ENCODE measurements at places on chromosomes 12 and 14.

GRCh38 chr12:119179335-119180021 is 747 bp downstream of the HSPB8 start:
- DNase-seq: no peak

DNA sequence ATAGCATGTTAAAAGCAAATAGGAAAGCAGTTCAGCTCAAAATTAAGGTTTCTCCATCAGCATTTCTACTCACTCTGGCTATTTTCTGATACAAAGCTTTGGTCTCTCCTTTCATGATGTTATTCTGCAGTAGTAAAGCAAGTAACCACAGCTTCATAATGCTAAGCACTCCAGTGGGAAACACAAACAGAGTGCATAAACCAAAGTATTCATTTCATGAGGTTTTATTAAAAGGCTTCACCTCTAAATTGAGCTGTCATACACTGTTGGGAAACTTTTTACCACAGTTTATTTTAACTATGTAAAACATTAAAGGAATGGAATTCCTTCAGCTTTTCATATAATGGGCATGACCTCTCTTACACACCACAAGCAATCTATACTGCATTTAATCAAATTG is 157.9 kb upstream of the LMO3 start:
- no peak for DNase-seq

- no peak for DNase-seq
Measured at GRCh38 chr12:114826244-114826643, 142.3 kb upstream of the TBX3 start.

DNA sequence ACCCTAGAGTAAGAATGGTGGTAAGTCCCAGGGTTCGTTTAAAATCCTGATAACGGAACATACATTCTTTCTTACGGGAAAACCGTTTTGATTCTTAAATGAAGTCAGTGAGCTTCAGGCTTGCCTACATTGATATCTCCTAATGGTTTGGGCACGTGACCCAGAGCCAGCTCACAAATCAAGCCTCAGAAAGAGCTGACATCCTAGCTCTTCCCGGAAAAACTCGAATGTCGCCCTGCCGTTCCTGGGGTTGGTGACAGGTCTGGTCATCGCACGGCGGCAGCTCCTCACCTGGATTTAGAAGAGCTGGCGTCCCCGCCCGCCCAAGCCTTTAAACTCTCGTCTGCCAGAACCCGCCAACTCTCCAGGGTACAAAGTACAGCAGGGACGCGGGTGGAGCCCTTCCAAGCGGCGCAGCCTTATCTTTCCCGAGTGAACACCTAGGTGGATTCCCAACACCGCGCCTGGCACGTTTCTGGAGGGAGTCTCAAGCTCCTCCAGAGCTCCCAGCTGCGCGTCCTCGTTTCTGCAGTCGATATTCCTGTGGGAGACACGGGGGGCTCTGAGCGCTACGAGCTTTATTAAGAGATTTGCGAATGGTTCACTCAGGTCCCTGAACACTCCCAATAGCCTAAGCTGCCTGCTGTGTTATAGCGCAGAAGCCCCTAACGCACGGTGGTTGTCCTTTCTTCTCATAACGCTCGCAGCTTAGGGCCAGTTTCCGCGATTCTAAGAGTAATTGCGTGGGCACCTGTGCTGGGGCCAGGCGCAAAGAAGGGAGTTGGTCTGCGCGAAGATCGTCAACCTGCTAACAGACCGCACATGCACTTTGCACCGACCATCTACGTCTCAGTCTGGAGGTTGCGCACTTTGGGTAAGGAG is at the start of gene SSTR1:
SSTR1 (plus strand) TSS at position 169 of the 882 bp plus-strand sequence. CDS start 1,486 bp downstream, outside the sequence.
- DNase-seq: no peak

- DNase-seq: peak; percentile 27
Measured at GRCh38 chr12:32273712-32274111, 125.6 kb upstream of the FGD4 start.

DNA sequence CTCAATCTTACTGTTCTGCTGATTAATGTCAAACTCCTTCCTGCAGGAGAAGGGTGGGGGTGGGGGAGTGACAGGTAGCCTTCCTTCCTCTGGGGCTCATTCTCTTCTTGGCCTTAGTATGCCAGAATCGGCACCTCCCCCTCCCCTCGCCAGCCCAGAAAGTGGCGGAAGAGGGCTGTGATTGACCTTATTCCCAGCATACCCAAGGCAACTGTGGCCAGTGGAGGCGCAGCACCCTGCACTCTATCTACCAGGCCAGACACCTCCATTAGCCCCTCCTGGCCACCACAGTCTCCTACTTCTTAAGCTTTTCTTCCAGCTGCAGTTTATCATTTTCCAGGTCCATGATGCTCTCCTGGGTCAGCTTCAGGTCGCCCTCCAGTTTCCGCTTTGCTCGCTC is 15.5 kb downstream of the MYH6 start:
- DNase-seq: no peak

- DNase-seq: no peak
Measured at GRCh38 chr12:100043631-100044030, 58.9 kb upstream of the ANKS1B start.

DNA sequence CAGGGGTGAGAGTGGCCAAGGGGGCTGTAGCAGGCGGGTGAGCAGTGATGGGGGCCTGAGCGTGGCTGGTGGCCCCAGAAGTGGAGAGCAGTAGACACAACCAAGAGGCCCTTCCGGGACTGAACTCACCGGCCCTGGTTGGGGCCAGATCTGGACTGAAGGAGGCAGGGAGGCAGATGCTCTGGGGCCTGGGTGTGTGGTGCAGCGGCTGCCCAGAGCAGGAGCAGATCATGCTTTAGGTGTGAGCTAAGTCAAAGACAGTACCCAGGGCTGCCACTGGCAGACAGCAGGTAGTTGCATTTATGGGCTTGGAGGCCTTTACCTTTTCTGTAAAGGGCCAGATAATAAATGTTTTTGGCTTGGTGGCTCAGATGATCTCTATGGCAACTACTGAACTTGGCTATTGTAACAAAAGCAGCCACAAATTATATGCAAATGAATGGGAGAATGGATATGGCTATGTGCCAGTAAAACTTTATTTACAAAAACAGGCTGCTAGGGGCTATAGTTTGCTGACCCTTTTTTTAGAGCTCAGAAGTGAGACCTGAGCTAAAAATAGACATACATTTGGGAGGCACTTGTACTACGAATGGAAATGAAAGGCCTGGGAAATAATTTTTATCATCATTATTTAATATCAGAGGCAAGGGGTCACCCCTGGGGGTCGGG is 25.6 kb downstream of the SETD1B start:
- DNase-seq: no peak

- DNase-seq: no peak
Measured at GRCh38 chr12:49776858-49777257, 35.5 kb downstream of the TMBIM6 start.

GRCh38 chr14:71169861-71170260 is 262.6 kb downstream of the PCNX1 start:
- no peak for DNase-seq

DNA sequence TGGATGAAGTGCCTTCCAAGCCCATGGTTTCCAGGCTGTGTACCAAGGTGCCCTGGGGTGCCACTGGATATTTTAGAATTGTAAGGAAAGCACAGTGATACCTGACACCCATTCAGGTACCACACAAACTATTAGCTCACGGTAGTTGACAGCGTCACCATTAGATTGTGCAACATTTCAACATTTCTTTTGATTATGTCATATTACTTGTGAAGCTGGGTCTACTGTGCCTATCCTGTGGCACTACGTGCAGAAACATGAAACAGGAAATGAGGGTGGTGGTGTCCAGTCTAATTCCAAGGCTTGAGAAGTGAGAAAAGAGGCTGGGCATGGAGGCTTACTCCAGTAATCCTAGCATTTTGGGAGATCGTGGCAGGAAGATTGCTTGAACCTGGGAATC is 75.5 kb upstream of the CPM start:
- DNase-seq: no peak

DNA sequence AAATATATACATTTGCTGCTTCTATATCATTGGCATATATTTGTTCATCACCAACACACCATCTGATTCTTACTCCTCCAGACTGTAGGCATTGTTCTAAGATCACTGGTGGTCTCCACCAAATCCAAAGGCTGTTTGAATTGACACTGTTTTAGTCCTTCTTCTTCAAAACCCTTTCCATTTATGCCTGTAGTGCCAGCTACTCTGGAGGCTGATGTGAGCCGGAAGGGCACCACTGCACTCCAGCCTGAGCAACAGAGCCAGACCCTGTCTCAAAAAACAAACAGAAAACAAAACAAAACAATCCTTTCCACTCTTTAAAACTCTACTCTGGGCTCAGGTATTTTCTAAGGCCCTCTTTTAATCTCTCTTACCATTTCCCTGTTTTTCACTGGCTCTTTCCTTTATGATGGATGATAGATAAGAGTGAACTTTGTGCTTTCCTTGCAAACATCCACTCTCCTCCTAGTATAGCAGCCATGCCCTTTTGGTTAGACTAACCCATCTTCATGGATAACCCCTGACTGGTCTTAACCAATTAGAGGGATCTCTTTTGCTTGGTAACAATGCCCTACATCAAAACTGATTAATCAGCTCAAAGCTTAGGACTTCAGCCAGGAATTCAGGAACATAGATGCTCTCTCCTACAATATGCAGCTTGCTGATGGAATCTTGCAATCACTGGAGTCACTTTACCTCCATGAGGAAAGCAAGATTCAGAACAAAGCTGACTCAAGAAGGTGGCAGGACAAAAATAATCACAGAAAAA is 24.9 kb downstream of the SPTSSA start:
- no peak for DNase-seq

DNA sequence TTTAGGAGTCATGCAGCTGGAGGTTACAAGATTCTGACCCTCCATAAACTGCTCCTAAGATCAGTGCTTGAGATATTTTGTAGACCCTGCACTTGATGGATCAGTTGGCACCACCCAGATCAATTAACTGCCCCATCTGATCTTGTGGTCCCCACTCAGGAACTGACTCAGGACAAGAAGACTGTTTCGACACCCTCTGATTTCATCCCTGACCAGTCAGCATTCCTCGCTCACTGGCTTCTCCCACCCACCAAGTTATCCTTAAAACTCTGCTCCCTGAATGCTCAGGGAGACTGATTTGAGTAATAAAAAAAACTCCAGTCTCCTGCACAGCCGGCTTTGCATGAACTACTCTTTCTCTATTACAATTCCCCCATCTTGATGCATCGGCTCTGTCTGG is 360.2 kb downstream of the GALC start:
- DNase-seq: no peak

All from stimulated activated CD8-positive, alpha-beta memory T cell treated with anti-CD3 and anti-CD28 coated beads, Interleukin-4, amount 100 ng/mL, for 1 hour (primary cell).